ENCODE measurements at places on chromosomes 2 and 18.

- no peak for DNase-seq
These were observed 65.0 kb downstream of the NYAP2 start for GRCh38 chr2:225464346-225465025.

GRCh38 chr2:236659758-236660150 lies 90.1 kb downstream of the ACKR3 start:
- no peak for DNase-seq

DNA sequence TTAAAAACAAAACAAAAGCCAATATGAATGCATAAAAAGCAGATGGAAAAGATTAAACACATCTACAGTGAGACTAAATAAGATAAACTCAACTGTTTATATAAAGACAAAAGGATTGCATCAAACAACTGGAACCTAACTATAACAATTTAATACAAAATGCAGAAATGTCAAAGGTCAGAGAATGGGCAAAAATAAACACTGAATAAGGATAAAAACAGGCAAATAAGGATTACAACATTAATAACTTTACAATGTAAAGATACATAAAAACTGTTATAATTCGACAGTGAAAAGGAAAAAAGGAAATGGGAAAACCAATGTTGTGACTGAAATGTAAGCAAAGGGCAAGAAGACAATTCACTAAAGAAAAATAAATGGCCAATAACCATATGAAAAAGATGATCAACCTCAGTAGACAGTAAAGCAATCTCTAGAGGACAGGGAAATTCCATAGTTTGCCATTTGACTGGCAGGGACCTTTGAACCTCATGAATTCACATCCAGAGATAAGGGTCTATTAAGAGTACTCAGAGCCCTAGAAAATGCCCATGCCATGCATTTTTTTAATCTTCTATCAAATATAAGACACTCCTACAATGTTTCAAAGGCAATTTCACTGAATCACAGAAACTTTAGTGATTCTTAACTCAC lies 83.7 kb downstream of the TMEM131 start:
- no peak for DNase-seq

- DNase-seq = no peak
These were observed 177.9 kb downstream of the CYRIA start for GRCh38 chr2:16487686-16488085.

GRCh38 chr2:205357732-205358131 lies 324.6 kb upstream of the NRP2 start:
- no peak for DNase-seq

DNA sequence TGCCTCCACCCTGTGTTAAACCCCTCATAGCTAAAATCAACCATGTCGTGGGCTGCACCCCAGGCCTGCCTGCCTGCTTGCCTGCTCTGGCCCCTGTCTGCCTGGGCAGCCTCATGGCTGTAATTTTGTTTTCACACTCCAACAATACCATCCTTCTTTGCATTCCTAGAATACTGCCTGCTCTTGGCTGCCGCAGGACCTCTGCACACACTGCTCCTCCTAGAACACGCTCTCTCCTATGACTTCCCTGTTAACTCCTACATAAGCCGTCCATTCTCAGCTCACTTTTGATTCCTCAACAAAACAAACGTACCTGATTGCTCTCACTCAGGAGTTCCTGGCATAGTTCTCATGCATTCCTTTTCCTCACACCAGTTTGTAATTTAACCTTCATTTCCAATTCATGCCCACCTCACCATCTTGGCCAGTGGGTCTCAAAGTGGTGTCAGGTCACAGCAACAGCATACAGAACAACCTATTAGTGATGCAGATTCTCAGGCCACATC lies 2.5 kb downstream of the UXS1 start:
- DNase-seq = no peak

GRCh38 chr2:232013701-232014353 lies 52.3 kb downstream of the DIS3L2 start:
- DNase-seq = no peak

- DNase-seq = no peak
These were observed 26.8 kb downstream of the TUBB6 start for GRCh38 chr18:12334863-12335262.

DNA sequence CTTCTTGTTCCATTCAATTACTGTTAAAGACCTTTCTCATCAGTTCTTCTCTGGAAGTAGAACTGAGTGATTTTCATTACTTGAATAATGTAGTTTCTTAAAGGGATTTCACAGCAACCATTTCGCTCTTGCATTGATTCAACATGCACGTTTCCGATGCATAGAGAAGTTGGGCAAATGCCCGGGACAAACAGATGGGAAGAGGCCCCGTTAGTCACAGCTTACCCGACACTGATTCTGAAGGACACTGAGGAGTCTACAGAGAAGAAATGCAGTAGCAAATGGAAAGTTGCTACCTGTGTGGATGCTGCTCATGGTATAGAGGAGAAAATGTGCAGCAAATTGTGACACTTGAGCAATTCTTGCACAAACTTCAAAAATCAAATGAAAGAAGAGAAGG lies 32.3 kb upstream of the GCG start:
- DNase-seq = no peak

GRCh38 chr2:42547014-42547413 lies 21.4 kb upstream of the MTA3 start:
- DNase-seq = no peak

DNA sequence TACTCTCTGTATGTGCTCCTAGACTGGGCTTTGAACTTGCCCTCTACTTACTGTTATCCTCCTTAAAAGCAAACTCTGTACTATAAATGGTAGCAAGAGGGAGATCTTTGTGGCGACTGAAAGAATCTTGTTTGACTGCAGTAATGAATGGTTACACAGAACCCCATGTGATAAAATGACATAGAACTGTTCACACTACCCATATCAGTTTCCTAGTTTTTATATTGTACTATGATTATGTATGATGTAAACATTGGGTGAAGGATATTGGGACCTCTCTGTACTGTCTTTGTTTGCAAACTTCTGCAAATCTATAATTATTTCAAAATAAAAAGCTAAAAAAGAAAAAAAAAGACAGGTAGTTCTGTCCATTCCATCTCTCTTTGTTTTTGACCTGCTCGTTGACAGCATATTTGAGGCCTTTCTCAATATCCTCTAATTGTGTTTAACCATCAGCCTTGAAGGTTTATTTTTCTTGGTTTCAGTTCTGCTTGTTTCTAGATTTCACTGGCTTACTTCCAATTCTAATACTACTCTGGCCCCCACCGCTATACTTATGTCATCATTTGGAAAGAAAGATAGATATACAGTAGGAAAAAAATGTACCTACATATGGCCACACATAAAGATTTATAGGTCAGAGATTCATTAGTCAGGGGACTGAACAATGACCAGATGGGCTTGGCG lies 79.2 kb upstream of the MYO3B start:
- DNase-seq = no peak

- DNase-seq = no peak
These were observed 173.0 kb downstream of the HDAC4 start for GRCh38 chr2:239227661-239228371.

GRCh38 chr2:218016810-218017209 lies 14.0 kb upstream of the TNS1 start:
- DNase-seq = no peak

- no peak for DNase-seq
These were observed 33.1 kb downstream of the STK25 start for GRCh38 chr2:241475267-241475666.

DNA sequence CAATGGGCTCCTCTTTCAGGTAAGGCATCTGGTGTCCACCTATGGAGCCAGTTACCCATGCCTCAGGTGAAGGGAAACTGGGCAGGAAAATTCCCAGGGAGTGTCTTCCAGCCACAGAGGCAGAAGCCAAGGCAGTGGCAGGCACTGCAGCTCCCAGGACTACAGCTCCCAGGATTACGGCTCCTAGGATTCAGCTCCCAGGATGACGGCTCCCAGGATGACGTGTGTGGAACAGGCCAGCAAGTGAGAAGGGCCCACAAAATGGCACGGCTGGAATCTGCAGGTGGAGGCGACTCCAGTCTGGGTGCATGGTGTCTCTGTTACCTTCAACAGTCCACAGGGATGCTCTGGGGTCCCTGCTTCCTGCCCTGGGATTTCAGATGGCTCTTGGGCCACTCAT lies 92.1 kb downstream of the PTGR3 start:
- no peak for DNase-seq

- no peak for DNase-seq
These were observed 86.6 kb downstream of the SOWAHC start for GRCh38 chr2:109700680-109701274.

- DNase-seq = no peak
These were observed 994.0 kb downstream of the TSN start for GRCh38 chr2:122749405-122749804.

- no peak for DNase-seq
These were observed 69.6 kb upstream of the RND3 start for GRCh38 chr2:150557020-150557600.

- DNase-seq = no peak
These were observed 40.1 kb downstream of the UNC50 start for GRCh38 chr2:98648451-98648850.

- no peak for DNase-seq
These were observed 403.0 kb downstream of the NBAS start for GRCh38 chr2:15158100-15158499.

- no peak for DNase-seq
These were observed 90.9 kb downstream of the LYPD6B start for GRCh38 chr2:149129433-149129832.

DNA sequence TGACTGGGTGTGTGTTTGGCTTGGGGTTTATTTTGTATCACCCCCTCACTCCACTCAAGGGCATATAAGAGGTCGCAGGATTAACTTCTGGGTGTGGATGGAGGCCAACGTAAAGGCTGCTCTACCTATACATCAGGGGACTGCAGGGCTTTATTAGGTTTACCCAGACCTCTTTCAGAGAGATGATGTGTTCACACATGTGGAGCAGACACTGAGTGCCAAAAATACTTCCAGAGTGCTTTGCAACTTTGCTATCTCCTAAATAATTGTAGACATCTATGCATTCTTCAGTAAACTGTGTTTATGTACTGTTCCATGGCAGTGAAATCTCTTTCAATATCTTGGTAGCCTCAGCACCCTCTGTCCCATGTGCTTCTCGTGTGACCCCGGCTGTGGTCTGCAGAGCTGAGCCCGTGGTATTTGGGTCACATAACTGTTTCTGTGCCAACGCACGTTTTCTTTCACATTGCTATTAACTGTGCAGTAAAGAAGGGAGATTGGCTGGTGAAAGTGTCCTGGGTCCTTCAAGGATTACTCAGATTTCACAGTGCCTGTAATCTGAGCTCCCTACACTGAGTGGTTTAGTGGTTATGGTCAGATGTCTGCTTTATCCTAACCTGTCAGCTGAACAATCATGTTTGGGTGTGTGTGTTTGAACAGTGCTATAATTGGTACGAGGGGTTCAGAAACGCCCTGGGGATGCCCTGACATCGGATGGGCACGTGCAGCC lies 208.1 kb downstream of the VAPA start:
- DNase-seq = no peak

- DNase-seq = no peak
These were observed 110.4 kb downstream of the CYP26B1 start for GRCh38 chr2:72037261-72037666.

- no peak for DNase-seq
These were observed 88.0 kb upstream of the RAB27B start for GRCh38 chr18:54740136-54740846.

DNA sequence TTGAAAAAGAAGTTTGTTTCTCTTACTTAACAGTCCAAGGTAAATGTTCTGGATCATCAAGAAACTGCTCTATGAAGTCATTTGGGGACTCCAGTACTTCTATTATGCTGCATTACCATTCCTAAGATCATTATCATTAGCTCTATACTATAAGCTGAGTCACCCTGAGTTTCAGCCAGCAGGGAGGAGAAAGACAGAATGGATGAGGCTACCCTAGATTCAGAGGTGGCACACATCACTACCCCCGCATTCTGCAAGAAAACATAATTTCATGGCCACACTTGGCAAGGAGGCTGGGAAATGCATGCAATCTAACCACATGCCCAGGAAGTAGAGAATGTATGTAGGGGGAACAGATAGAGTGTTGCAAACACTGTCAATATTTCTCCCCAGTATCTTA lies 16.6 kb upstream of the LNPK start:
- no peak for DNase-seq

GRCh38 chr2:96156011-96156820 lies 11.0 kb upstream of the DUSP2 start:
- no peak for DNase-seq

DNA sequence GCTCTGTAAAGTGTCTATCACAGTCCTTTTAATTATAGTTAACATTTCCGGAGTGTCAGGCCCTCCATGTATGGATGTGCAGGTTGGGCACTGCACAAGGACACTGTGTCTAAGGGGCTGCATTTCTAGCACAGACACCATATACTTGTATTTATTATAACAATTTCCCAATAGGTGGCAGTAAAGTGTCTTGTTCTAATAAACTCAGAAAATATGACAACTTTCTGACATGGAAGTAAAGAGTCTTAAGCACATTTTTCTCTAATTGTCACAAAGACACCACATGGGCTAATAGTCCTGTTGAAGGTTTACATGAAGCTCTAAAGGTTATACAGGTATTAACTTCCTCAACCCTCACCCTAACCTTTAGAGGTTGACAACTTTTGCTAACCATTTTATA lies 156.6 kb downstream of the DYSF start:
- no peak for DNase-seq

- DNase-seq = no peak
These were observed 81.3 kb downstream of the LIMS1 start for GRCh38 chr2:108615480-108616090.

GRCh38 chr2:182208421-182208820 lies 218.4 kb downstream of the PDE1A start:
- no peak for DNase-seq

DNA sequence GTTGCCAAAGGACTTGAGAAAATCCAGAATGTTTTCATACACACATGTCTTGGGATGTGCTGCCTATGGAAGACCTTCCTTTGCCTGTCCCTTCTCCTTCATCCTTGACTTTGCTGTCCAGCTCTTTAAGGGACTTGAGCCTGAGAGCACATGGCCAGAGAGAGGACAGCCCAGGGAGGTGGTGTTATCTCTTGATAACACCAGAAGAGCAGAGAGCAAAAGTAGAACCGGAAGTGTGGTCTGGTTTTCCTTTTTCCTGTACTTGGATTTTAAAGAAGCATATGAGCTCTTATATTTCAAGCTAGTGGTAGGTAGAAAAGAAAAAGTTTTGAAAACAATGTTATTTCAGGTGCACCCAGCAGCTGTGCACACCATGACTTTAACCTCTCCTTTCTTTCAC lies 94.1 kb upstream of the ZNF532 start:
- DNase-seq = no peak

DNA sequence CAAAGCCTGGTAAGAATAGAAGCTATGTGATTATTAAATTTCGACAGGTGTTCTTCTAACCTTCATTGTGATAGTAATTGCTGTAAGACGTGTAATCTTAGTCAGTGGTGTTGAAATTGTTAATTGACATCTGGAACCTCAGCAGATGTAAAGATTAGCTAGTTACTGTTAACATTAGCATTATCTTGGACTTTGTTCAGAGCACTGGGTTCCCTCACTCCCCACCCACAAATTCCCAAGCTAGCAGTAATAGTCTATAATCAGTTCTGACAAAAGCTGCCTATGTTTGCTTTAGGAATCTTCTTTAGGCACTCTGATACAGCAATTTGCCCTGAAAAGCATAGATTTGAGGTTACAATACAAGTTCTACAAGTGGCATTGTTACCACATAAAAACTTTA lies 233.7 kb downstream of the EN1 start:
- no peak for DNase-seq

GRCh38 chr18:49352321-49352720 lies 108.1 kb downstream of the DYM start:
- DNase-seq = no peak
